Pulmonary artery endothelial cell (primary cell): ENCODE measurements at places on chromosomes 11 and 22. TPM values are rescaled to one million over a fixed set of nuclear protein-coding genes. Genes with fewer than 3 reads are reported as not detected.

CCDC88B gene
- 0.88 and 1.6 TPM in 2 replicates for total RNA-seq

SHANK2 gene
- under 0.01 TPM in 1 of 2 replicates, not detected in the other for total RNA-seq

CCDC116 gene
- 0.07 and 0.35 TPM in 2 replicates for total RNA-seq

CAPN5 gene
- 7.5 and 9.5 TPM in 2 replicates for total RNA-seq

ART1 gene
- total RNA-seq = not detected in 2 replicates

MRPL49 gene
- 52.2 and 58.2 TPM in 2 replicates for total RNA-seq

OR52I2 gene
- total RNA-seq = not detected in 2 replicates

GPHA2 gene
- not detected in 2 replicates for total RNA-seq

CHRDL2 gene
- not detected in 2 replicates for total RNA-seq

CD3E gene
- not detected in 2 replicates for total RNA-seq

DRD4 gene
- total RNA-seq = not detected in 2 replicates

PITPNB gene
- 30.6 and 35.1 TPM in 2 replicates for total RNA-seq

C11orf91 gene
- 0.13 TPM in 1 of 2 replicates, not detected in the other for total RNA-seq

SLC22A25 gene
- total RNA-seq = not detected in 2 replicates

SPCS2 gene
- total RNA-seq = 16.4 and 43.1 TPM in 2 replicates

UVRAG gene
- total RNA-seq = 67.2 and 68.0 TPM in 2 replicates

OR52N5 gene
- not detected in 2 replicates for total RNA-seq

PHF21B gene
- not detected in 2 replicates for total RNA-seq

OR2AG2 gene
- total RNA-seq = 0.07 TPM in 2 replicates

NOL12 gene
- total RNA-seq = 26.8 and 36.5 TPM in 2 replicates

CALCA gene
- total RNA-seq = not detected in 2 replicates

OR6A2 gene
- 0.07 and 0.20 TPM in 2 replicates for total RNA-seq

OR2AG1 gene
- total RNA-seq = under 0.01 TPM in 1 of 2 replicates, not detected in the other

ZNRD2 gene
- total RNA-seq = 50.5 and 52.6 TPM in 2 replicates

RAC2 gene
- 19.4 and 36.8 TPM in 2 replicates for total RNA-seq

TENM4 gene
- under 0.01 TPM in 1 of 2 replicates, not detected in the other for total RNA-seq

GRM5 gene
- under 0.01 and 0.04 TPM in 2 replicates for total RNA-seq

OR8G5 gene
- not detected in 2 replicates for total RNA-seq

SCN4B gene
- total RNA-seq = 0.13 and 0.21 TPM in 2 replicates

SLCO2B1 gene
- total RNA-seq = 0.13 and 0.25 TPM in 2 replicates

KRTAP5-7 gene
- not detected in 2 replicates for total RNA-seq

KRTAP5-8 gene
- not detected in 2 replicates for total RNA-seq

EFCAB6 gene
- total RNA-seq = 0.14 and 0.26 TPM in 2 replicates

C22orf42 gene
- not detected in 2 replicates for total RNA-seq

C11orf24 gene
- total RNA-seq = 9.7 and 11.6 TPM in 2 replicates

RBMXL2 gene
- 0.04 and 0.20 TPM in 2 replicates for total RNA-seq

IRAG1 gene
- 0.13 and 0.25 TPM in 2 replicates for total RNA-seq

C11orf58 gene
- 194 and 278 TPM in 2 replicates for total RNA-seq

TAGLN gene
- 41.3 and 92.3 TPM in 2 replicates for total RNA-seq

FAT3 gene
- under 0.01 TPM in 1 of 2 replicates, not detected in the other for total RNA-seq

F2 gene
- 0.14 TPM in 1 of 2 replicates, not detected in the other for total RNA-seq

RASSF10 gene
- 0.26 TPM in 1 of 2 replicates, not detected in the other for total RNA-seq

USP2 gene
- total RNA-seq = 0.13 and 0.14 TPM in 2 replicates

PRR5L gene
- total RNA-seq = 9.6 and 15.5 TPM in 2 replicates

OR8K1 gene
- not detected in 2 replicates for total RNA-seq

JAM3 gene
- total RNA-seq = 116 and 117 TPM in 2 replicates

GTSE1 gene
- total RNA-seq = 8.6 and 15.4 TPM in 2 replicates

SULT4A1 gene
- 0.26 TPM in 1 of 2 replicates, not detected in the other for total RNA-seq

FAM111B gene
- total RNA-seq = 18.0 and 30.9 TPM in 2 replicates

MRGPRX3 gene
- total RNA-seq = not detected in 2 replicates

KCNQ1OT1 gene
- total RNA-seq = 0.53 and 1.1 TPM in 2 replicates
